ENCODE measurements at places on chromosomes 12 and 14. TPM values are rescaled to one million over a fixed set of nuclear protein-coding genes. Genes with fewer than 3 reads are reported as not detected.

- peak; percentile 45 for DNase-seq
Observed at GRCh38 chr14:32724867-32725471, 213.7 kb upstream of the NPAS3 start.

DNA sequence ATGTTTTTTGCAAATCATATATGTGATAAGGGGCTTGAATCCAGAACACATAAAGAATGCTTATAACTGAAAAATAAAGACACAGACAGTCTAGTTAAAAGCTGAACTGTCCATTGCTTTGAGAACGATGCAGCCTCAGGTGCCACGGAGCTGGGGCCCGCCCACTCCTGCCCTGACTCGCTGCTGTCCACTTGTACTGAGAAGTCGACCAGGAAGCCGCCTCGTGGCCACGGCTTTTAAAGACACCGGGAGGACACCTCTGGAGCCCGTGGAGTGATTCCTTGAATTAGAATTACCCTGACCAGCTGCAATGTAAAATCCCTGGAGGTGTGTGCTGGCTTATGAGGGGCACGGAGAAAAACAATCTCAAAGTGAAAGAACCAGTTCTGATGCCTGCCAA lies 23.9 kb upstream of the TEX22 start:
- DNase-seq, result no peak

DNA sequence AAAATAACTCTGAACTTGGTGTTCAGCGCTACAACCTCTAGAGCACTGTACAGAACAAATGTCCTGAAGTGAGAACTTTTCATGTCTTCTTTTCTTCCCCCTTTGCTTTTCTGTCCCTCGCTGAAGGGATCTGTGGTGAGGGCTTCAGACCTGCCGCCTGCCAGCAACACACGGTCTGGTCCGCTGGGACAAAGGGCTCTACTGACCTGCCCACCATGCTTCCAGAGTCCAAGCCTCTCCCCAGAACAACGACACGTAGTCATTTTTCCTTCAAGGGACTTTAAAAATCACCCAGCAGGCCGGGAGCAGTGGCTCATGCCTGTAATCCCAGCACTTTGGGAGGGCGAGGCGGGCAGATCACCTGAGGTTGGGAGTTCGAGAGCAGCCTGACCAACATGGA lies 140.4 kb downstream of the EFCAB11 start:
- DNase-seq, result no peak

DNA sequence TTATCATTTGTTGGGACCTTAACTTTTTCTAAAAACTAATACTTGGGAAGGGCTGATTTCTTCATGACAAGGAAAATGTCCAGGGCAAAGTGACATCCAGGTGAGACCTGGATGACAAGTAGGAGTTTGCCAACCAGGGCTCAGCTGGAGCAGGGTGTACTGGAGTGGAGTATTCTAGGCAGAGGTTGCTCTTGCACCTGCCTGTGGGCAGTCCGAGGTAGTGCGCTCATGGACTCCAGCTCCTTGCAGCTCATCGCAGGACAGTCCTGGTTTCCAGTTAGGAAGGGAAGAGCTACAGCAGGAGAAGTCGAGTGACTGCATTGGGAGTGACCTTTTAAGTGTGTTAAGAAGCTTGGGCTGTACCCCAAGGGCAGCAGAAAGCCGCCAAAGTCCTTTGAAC lies 175.9 kb downstream of the PELI2 start:
- no peak for DNase-seq

DNA sequence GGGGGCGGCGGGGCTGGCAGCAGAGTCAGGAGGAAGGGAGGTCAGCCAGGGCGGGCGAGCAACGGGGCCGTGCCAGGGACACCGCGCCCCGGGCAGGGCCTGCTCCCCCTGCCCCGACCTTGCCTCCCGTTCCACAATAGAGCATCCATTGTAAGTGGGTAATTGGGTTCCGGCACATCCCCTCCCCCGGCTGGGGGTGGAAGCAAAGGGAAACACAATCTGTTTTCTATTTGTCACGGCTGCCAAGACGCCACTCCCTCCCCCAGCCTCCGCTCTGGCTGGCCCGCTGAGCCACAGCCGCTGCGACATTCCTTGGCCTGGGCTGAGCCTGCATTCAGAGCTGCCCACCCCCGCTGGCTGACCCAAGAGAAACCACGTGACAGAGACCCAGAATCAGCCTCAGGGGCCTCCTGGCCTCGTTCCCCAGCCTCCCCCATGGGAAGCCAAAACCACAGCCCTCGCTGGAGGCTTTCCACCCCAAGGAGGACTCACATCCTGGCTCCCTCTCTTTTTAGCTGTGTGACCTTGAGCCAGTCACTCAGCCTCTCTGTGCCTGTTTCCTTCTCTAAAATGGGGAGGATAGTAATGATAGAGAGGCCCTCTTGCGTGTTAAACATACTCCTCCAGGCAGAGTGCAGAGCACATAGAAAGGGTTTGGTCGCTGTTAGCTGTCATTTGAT lies 117.6 kb downstream of the SCARB1 start:
- peak; percentile 93 for DNase-seq

KRT73 gene
- polyA plus RNA-seq, result not detected

PPP4R3A gene
- 108 TPM for polyA plus RNA-seq

GRCh38 chr14:21102521-21103410 lies 1.9 kb downstream of the TMEM253 start:
- no peak for DNase-seq

FAM90A1 gene
- polyA plus RNA-seq, result not detected

GRCh38 chr14:104447750-104448149 lies 131.8 kb upstream of the C14orf180 start:
- no peak for DNase-seq

POU6F1 gene
- polyA plus RNA-seq, result 7.2 TPM

- no peak for DNase-seq
Observed at GRCh38 chr12:132056951-132057350, 87.2 kb downstream of the DDX51 start.

- DNase-seq, result peak; percentile 66
Observed at GRCh38 chr12:132523576-132524331, 33.8 kb downstream of the FBRSL1 start.

DNA sequence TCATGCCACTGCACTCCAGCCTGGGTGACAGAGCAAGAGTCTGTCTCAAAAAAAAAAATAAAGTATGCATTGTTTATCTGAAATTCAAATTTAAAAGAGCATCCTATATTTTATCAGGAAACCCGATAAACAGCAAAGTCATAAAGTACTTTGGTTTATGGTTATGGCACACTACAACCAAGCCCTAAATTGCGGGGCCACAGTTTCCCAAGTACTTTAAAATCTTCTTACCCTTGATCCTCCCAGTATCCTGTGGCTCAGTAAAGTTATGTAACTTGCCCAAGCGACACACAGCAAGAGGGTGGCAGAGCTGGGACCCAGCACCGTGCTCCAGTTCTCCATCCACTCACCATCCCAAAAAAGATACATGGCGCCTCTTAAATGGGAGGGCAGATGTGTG lies 35.2 kb downstream of the KSR2 start:
- no peak for DNase-seq

ACSM4 gene
- not detected for polyA plus RNA-seq

AQP2 gene
- not detected for polyA plus RNA-seq

- DNase-seq, result no peak
Observed at GRCh38 chr12:95767703-95768102, 22.9 kb downstream of the NTN4 start.

DNA sequence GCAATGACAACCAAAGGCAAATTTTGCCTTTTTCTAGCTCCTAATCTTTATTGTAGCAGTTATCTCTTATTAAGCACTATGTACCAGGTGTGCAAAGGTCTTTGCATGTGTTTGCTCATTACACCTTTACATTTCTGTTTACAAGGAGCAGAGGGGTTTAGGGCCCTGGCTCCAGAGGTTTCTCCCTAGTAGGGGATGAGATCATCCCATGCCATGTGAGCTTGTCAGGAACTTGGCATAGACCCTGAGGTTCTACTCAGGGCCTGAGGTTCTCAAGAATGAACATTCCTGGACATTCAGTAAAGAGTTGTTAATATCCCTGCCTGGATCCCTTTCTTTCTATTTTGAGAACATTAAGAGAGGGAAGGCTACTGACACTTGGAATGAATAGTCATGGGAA lies 292.0 kb downstream of the RPAP3 start:
- no peak for DNase-seq

DNA sequence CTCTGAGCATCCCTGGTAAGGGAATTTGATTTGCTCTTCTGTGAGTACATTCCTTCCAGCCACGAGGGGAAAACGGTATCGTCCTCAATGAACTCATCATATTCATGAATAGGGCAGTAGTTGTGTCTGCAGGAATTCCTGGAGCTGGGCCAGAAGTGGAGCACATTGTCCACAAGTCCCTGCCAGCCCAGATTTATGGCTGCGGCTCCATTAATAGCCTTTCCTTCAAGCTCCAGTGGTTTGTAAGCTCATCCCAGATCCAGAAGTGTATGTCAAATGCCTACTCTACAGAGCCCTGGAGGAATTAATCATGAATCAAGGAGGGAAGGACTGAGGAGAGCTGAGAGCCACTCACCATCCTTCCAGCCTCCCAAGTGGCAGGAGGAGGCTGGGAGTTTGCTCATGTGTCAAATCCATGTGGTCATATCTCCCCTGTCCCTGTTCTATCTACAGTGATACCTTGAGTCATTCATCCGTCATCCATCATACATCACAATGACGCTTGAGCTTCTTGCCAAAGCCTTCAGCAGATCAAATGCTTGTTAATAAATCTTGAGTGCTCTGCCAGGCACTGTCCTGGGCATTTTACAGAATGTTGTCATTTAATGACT lies 65.5 kb downstream of the SVOP start:
- DNase-seq, result peak; percentile 10

DNA sequence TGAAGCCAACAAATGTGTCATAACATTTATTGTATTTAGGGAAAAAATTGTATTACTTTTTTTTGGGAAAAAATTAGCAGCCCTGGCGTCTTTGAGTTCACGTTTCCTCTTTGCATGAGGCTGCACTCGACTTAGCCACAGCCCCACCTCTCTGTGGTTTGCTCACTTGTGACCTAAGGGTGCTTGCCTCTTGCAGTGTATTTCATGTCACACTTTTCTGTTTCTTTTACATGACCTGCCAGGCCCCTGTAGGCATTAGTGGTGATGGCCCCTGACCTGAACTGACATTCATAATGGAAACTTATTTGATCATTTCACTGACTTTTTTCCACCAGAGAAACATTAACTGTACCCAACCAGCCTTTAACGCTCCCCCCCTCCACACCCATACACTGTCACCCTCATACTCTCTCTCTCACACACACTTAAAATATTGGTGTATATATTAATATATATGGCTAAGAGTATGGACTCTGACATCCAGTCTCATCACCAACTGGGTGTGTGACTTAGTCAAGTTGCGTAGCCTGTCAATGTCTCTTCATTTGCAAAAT lies 122.9 kb downstream of the PRKCH start:
- DNase-seq, result no peak

DNA sequence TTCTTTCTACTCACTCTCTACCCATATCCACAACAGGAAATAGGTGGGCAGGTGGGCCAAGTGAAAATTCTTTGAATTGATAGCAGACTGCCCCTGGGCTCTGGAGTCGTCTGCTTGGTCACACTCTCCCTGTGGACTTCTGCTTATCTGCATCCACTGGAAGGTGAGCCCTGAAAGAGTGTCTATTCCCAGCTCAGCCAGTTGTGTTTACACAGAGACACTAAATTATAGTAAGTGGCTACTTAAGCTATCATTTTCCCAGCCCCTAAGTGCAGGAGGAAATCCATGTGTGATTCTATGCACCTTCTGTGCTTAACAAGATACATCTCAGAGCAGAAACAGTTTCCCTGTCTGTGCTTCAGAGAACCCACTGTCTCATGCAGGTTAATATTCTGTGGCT lies 338.4 kb downstream of the FUT8 start:
- no peak for DNase-seq

GRCh38 chr14:94816113-94816512 lies 46.2 kb upstream of the GSC start:
- DNase-seq, result no peak

- no peak for DNase-seq
Observed at GRCh38 chr14:103402695-103403094, 17.5 kb downstream of the MARK3 start.

- DNase-seq, result no peak
Observed at GRCh38 chr12:2944401-2945047, 14.7 kb upstream of the TEAD4 start.

KLRD1 gene
- polyA plus RNA-seq, result 0.50 TPM

GRCh38 chr12:123035841-123036240 lies 55.4 kb downstream of the ARL6IP4 start:
- no peak for DNase-seq

CLEC4E gene
- polyA plus RNA-seq, result 0.32 TPM

CRACR2A gene
- 1.4 TPM for polyA plus RNA-seq

GRCh38 chr14:36515896-36516718 lies 3.9 kb downstream of the NKX2-1 start:
- DNase-seq, result no peak

NPFF gene
- polyA plus RNA-seq, result 0.71 TPM

C14orf39 gene
- 1.8 TPM for polyA plus RNA-seq

- peak; percentile 15 for DNase-seq
Observed at GRCh38 chr14:21734457-21735074, 60.9 kb upstream of the OR4E1 start.

BMAL2 gene
- polyA plus RNA-seq, result 2.0 TPM

- DNase-seq, result no peak
Observed at GRCh38 chr12:54306925-54307741, 6.3 kb upstream of the NFE2 start.

FLVCR2 gene
- polyA plus RNA-seq, result 12.1 TPM

- no peak for DNase-seq
Observed at GRCh38 chr12:68207276-68207675, 18.3 kb downstream of the IL26 start.

- no peak for DNase-seq
Observed at GRCh38 chr12:34406996-34407300, 384.7 kb downstream of the ALG10 start.

TMBIM4 gene
- 85.8 TPM for polyA plus RNA-seq

NGB gene
- polyA plus RNA-seq, result not detected

OR10A7 gene
- not detected for polyA plus RNA-seq

- no peak for DNase-seq
Observed at GRCh38 chr14:102629808-102630350, 37.4 kb downstream of the RCOR1 start.

DNA sequence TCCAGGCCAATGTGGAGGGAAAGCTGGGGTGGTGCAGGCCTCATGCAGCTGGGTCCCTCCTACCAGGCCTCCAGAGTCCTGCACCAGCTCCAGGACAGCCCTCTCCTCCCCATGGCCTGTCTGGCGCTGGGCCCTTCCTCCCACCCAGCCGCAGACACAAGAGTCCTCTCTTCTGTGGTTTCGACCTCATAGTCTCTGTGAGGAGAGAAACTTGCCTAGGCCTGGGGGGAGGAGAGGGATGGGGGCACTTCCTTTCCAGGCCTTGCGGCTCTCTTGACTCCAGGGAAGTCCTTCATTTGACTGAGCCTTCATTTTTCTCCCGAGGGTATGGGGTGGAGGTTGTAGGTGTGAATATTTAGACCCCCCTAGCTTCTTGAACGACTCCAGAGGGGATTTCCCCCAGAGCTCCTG lies 2.3 kb downstream of the MMP14 start:
- no peak for DNase-seq

IL26 gene
- not detected for polyA plus RNA-seq
